ENCODE measurements at places on chromosomes 1 and 21. TPM values are rescaled to one million over a fixed set of nuclear protein-coding genes. Genes with fewer than 3 reads are reported as not detected.

Gene AMY2B
- 23.5 TPM for total RNA-seq

Gene CD1C
- not detected for total RNA-seq

Gene NEK2
- 32.7 TPM for total RNA-seq

Gene B3GALT2
- 7.1 TPM for total RNA-seq

Gene MYBPH
- total RNA-seq = not detected

Gene RHEX
- total RNA-seq = not detected

Gene MEX3A
- total RNA-seq = 0.09 TPM

Gene C1orf210
- total RNA-seq = not detected

Gene AKT3
- 63.3 TPM for total RNA-seq

- DNase-seq = no peak
- no peaks in the 10 kb centered on the region for H3K36me3 ChIP-seq
Observed at GRCh38 chr1:85544689-85545215, 35.8 kb upstream of the CCN1 start.

- H3K27me3 ChIP-seq = no peaks in the 10 kb centered on the region
- peaks cover 2% of the 10 kb centered on the region for H3K36me3 ChIP-seq
- H3K4me3 ChIP-seq = no peak overlapping the region
- no peak for DNase-seq
- no peak overlapping the region for H3K27ac ChIP-seq
Observed at GRCh38 chr21:43978060-43978459, 34.0 kb upstream of the TRAPPC10 start.

GRCh38 chr1:212561501-212561931, 47.0 kb upstream of the ATF3 start:
- H3K27me3 ChIP-seq = peaks cover 18% of the 10 kb centered on the region
- H3K4me3 ChIP-seq = no peak overlapping the region
- peaks cover 14% of the 10 kb centered on the region for H3K4me1 ChIP-seq
- no peak overlapping the region for H3K27ac ChIP-seq

DNA sequence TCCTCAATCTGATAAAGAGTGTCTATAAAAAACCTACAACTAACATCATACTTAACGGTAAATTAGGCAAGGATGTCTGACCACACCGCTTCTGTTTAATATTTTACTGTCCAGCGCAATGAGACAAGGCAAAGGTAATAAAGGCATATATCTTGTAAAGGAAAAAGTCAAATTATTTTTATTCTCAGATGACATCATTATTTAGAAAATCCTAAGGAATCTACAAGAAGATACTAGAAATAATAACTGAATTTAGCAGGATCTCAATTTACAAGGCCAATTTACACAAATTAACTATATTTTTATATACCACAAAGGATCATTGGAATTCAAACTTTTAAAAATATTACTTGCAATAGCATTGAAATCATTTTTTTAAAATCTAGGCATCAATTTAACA, 29.4 kb downstream of the GJA4 start:
- no peaks in the 10 kb centered on the region for H3K4me1 ChIP-seq
- DNase-seq = no peak
- H3K27me3 ChIP-seq = peaks cover 1% of the 10 kb centered on the region
- H3K27ac ChIP-seq = no peak overlapping the region

DNA sequence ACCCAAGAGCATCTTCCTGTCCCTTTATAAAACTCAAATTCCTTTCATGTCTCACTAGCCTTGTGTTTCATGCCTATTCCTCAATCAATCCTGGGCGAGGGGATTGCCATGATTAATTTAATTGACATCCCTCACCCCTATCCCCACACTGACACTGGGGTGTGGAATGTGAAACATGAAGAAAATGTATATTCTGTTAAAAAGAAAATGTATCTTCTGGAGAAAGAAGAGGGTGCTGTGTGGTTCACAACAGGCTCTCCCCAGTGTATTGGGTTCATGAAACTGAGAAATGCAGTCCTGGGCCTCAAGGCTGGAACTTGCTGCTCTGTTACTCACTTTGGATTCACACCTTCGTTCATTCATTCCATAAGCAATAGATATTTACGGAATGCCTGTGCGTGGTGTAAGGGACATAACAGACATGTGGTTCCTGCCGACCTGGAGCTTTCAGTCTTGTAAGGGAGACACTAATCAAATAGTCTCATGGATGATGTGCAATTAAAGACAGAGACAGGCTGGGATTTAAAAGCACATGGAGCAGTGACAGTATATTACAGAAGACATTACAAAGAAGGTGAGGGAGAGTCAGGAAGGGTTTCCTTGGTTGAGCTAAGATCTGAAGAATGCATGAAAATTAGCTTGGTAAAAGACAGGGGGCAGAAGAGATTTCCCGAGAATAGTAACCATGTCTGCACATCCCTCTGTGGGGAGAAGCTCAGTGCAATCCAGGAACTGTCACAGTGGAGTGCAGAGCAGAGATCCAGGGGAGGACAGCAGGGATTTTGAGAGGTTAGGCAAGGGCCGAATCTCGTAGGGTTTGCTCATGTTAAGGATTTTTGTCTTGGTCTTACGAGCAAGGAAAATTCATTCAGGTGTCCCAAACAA, 32.1 kb downstream of the SERTAD4 start:
- peaks cover 3% of the 10 kb centered on the region for H3K27me3 ChIP-seq
- H3K36me3 ChIP-seq = no peaks in the 10 kb centered on the region
- H3K4me3 ChIP-seq = no peak overlapping the region
- H3K4me1 ChIP-seq = no peaks in the 10 kb centered on the region
- DNase-seq = no peak

GRCh38 chr1:244074559-244075171, 23.6 kb downstream of the ZBTB18 start:
- no peaks in the 10 kb centered on the region for H3K36me3 ChIP-seq
- peaks cover 10% of the 10 kb centered on the region for H3K27me3 ChIP-seq
- DNase-seq = peak; percentile 42

DNA sequence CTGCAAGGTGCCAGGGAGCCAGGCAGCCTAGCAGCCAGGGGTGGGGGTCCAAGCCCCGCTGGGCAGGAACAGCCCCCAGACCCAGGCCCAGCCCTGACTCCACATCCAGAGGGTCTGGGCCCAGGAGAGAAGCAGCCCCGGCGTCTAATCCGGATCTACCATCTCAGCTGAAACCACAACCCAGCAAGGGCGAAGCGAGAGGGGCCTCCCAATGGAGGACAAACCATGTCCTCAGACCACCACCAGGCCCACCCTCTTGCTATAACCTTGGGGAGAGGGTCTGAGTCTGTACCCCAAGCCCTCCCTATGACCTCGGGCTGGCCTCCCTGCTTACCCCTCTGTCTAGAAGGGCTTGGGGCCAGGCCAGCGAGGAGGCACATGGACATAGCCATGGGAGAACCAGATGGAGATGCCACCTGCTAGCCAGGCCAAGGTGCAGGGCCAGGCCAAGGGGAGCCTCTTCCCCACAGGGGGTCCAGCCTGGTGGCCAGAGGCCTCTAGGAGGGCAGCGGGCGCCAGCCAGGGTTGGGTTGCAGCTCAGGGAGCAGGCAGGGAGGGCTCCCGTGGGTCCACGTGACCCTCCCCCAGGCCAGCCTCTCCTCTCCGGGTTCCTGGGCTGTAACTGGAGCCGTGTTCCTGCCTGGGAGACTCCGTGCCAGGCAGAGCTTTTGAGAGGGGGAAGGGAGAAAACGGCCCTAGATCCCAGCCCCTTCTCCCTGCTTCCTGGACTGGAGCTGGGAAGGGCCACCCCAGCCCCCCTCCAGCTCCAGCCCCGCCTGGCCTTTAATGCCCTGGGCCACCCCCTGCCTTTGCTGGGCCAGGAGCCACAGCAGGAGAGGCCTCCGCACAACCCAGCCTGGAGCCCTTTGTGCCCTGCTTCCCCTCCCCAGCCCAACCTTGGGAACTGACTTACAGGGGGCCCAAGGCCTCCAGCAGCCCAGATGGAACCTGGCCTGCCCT, 2.5 kb downstream of the WNT9A start:
- H3K4me1 ChIP-seq = peaks cover 1% of the 10 kb centered on the region
- no peak overlapping the region for H3K4me3 ChIP-seq
- peaks cover 24% of the 10 kb centered on the region for H3K27me3 ChIP-seq
- no peak overlapping the region for H3K27ac ChIP-seq

DNA sequence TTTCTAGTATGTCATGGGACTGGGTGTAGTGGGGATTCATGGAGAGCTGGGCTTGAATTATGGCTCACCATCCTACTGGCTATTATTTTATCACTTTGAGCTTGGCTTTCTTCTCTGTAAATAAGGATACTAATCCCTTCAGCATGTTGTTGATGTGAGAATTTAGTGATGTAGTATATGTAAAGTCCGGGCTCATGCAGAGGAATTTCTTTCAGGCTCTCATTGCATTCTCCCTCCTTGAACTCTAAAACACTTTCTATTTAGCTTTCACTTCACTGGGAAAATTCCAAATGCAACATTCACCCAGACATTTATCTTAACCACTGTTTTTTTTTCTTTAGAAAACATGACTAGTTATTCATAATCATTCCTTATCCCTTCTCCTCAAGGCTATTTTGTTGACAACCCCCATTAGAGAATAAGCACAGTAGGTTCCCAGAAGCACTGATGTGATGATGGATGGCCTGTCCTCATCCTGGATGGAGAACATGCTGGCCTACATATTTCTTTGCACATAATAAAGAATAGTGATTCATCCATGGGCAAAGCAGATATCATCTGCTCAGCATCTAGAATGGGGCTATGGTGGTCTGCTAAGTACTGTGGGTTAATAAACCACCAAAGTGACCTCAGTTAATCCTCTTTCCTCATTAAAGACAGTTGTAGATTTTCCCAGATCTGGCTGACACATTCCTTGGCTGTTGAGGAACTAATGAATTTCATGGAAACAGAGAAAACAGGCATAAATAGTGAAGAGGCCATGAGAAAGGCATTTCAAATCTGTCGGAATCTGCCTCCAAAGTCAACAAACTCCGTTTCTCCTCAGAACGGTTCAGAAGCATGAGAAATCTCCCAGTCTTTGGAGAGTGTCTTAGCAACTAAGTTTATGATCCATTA, 68.0 kb upstream of the CYP2J2 start:
- H3K4me1 ChIP-seq = no peaks in the 10 kb centered on the region
- peaks cover 8% of the 10 kb centered on the region for H3K27me3 ChIP-seq
- DNase-seq = no peak
- no peak overlapping the region for H3K4me3 ChIP-seq
- no peak overlapping the region for H3K27ac ChIP-seq

- no peak overlapping the region for H3K27ac ChIP-seq
- no peaks in the 10 kb centered on the region for H3K4me1 ChIP-seq
- H3K4me3 ChIP-seq = no peak overlapping the region
- DNase-seq = no peak
Observed at GRCh38 chr1:57072401-57073110, 106.7 kb upstream of the C8B start.

DNA sequence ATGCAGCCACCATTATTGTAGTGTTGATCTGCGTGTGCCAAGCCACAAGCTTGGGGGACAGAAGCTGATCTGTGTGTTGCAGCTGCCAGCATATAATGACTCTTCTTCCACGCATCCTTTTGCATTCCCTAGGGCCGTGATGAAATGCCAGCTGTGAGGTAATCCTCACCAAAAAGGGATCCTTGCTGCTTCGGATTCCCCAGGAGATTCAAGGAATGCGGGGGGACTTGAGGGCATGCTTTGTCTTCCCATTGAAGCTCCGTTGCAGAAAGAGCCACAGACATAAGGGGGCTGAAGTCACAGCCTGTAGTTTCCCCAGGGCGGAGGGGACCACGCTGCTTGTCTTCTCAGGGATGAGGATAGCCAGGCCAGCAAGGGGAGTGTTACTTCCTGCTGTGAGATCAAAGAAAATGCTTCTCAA, 281.6 kb upstream of the FMN2 start:
- peaks cover 10% of the 10 kb centered on the region for H3K4me1 ChIP-seq
- H3K4me3 ChIP-seq = no peak overlapping the region
- no peak for DNase-seq
- no peaks in the 10 kb centered on the region for H3K36me3 ChIP-seq

DNA sequence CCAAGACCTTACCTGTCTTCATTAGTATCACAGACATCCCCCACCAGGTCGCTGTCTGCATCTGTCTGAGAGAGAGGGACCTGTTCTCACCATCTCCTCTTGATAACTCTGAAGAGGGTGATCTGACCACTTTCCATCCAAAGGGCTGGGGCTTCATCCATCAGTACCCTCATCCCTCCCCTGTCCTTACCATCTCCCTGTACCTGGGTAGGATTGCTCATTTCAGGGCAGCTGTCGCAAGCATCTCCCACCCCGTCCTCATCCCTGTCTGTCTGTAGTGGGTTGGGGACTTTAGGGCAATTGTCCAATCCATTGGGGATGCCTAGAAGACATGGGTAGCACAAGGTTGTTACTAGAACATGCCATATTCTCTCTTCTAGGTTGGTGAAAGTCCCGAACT, 7.9 kb downstream of the THBS3 start:
- DNase-seq = no peak
- H3K36me3 ChIP-seq = no peaks in the 10 kb centered on the region
- no peak overlapping the region for H3K4me3 ChIP-seq
- H3K27me3 ChIP-seq = no peaks in the 10 kb centered on the region

DNA sequence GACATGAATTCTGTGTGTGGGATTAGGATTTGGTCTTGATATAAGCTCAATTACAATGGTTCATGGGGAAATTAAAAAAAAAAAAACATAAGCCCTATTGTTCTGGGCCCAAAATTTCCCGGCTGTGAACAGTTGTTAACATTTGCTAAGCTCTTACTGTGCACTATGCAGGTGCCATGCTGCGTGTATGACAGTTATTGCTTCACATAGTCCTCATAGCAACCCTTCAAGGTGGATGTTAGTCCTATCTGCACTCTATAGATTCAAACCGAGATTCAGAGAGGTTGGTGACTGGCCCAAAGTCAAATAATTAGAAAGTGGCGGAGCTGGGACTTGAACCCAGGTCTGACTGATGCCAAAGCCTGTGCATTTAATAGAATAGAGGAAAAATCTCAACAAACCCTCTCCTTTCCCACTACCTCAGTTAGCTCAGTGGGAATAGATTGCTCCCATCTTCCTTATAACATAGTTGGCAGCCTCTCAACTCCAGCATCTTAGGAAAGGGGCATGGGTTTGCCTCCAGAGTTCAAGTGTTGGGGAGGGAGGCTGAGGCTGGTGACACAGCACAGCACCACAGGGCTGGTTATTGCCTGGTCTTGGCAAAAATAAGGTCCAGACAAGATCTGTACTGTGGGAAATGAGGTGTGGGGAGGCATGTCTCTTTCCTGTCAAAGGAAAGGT, 55.0 kb upstream of the GCLM start:
- H3K4me1 ChIP-seq = no peaks in the 10 kb centered on the region
- no peaks in the 10 kb centered on the region for H3K36me3 ChIP-seq
- H3K27me3 ChIP-seq = no peaks in the 10 kb centered on the region
- no peak for DNase-seq
- H3K27ac ChIP-seq = no peak overlapping the region

DNA sequence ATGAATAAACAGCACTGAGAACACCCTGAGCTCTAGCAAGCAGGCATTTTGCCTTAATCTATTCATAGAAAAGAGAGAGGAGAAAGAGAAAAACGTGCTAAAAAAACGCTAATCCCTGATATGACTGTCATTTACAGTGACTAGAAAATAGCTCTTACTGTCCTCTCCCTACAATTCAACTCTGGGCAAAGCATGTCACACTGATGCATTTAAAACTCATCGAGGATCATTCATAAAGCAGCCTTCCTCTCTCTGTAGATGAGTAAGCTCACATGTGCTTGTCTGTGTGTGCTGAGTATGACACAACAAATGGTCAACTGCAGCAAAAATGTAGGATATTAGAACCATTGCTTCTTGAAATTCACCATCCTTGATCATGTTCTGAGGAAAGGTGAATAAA, 109.0 kb downstream of the SGIP1 start:
- no peak overlapping the region for H3K27ac ChIP-seq
- no peaks in the 10 kb centered on the region for H3K4me1 ChIP-seq
- H3K36me3 ChIP-seq = no peaks in the 10 kb centered on the region
- DNase-seq = no peak

All from activated naive CD8-positive, alpha-beta T cell treated with anti-CD3 and anti-CD28 coated beads, Interleukin-2, amount 10 ng/mL, durations not matched to agents 7 days and 5 days (primary cell).